NCI-H1694 treated with DMSO at 0.1 percent for 48 hours (cell line): ENCODE measurements at places on chromosomes 12 and 14.

GRCh38 chr14:104388541-104389325 lies 190.8 kb upstream of the C14orf180 start:
- DNase-seq: no peak

GRCh38 chr14:73753887-73754795 lies 40.0 kb upstream of the PNMA1 start:
- DNase-seq: no peak

- no peak for DNase-seq
Measured at GRCh38 chr12:42402821-42403411, 76.9 kb downstream of the PPHLN1 start.

DNA sequence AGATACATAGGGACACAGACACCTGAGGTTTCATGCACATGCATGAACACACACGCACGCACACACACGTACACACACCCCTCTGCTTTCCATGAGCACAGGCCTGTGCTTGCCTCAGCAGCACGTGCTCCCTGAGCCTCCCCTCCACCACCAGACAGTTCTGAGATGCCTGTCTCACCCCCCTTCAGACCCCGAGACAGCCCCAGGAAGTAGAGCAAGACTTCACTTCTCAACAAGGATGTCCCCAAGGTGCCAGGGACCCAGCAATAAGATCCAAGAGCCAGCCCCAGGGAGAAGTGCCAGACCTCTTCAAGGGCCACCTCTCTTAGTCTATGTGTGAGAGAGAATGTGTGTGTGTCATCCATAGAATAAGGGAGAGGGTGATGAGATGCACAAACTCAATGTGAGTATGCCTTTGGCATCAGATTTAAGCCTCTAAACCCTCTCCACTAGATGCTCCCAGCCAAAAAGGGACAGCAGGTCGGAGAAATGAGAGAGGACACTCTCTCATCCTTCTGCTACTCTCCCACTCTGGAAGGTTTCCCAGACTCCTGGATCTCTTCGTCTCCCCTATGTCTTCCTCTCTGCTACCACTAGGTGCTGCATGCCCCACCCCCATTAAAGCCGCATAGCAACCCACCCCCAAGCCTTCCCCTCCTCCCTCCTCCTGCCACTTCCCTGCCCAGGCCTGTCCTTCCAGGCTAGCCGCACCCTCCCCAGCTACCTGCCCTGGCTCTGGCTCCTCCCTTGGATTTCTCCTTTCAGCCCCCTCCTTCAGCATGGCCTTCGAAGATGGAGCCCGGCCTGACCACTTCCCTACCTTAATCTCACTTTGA lies 7.7 kb downstream of the RARG start:
- DNase-seq: peak; percentile 63

- no peak for DNase-seq
Measured at GRCh38 chr12:15726027-15726877, 62.9 kb downstream of the EPS8 start.
